ENCODE measurements at places on chromosomes 2 and 18. TPM values are rescaled to one million over a fixed set of nuclear protein-coding genes. Genes with fewer than 3 reads are reported as not detected.

Gene ANKRD30B
- total RNA-seq: not detected

Gene SAG
- total RNA-seq: not detected

Gene AQP12A
- not detected for total RNA-seq

Gene RBM44
- total RNA-seq: 0.21 TPM

Gene IL36RN
- total RNA-seq: 0.06 TPM

Gene DPYSL5
- 5.9 TPM for total RNA-seq

Gene CYTIP
- total RNA-seq: not detected

Gene ANKRD12
- 4.9 TPM for total RNA-seq

Gene DNAH7
- total RNA-seq: 0.76 TPM

All from A549 treated with CpdA at 1 μM for 4 hours (cell line).